ENCODE measurements at places on chromosomes 7 and 10.

- no peak for DNase-seq
Measured at GRCh38 chr7:104775531-104775930, 238.5 kb upstream of the KMT2E start.

DNA sequence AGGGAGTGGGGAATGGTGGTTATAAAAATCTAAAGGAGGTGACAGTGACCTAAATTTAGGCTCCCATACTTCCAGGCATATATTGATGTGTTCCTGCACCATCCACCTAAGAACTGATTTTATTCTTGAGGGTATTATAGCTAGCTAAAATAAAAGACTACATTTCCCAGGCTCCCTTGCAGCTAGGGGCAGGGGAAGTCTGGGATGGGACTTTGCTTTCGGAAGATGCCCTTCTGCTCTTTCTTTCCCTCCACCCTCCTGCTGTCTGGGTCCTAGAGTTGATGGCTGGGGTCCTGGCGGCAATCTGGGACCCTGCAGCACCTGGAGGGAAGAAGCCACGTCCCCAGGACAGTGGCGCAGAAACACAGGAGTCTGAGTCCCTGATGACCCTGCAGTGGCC lies 53.8 kb upstream of the SAMD8 start:
- DNase-seq = no peak

GRCh38 chr7:76411626-76412025 lies 2.1 kb upstream of the SSC4D start:
- no peak for DNase-seq

DNA sequence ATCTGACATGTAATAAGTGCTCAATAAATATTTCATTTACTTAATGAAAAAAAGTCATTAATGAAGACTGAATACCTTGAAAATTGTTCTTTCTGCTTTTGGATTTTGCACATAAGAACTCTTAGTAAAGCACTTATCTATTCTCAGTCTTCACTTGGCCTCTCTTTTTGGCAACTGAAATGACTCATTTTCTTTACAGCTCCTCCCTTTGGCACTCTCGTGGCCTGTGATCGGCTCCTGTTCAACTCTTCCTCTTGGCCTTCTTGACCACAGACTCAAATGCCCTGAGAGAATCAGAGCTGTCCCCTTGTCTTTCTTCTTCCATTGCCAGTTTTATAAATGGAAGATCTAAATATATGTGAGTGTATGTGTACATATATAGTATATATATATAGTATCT lies 54.2 kb downstream of the FOXP2 start:
- no peak for DNase-seq

DNA sequence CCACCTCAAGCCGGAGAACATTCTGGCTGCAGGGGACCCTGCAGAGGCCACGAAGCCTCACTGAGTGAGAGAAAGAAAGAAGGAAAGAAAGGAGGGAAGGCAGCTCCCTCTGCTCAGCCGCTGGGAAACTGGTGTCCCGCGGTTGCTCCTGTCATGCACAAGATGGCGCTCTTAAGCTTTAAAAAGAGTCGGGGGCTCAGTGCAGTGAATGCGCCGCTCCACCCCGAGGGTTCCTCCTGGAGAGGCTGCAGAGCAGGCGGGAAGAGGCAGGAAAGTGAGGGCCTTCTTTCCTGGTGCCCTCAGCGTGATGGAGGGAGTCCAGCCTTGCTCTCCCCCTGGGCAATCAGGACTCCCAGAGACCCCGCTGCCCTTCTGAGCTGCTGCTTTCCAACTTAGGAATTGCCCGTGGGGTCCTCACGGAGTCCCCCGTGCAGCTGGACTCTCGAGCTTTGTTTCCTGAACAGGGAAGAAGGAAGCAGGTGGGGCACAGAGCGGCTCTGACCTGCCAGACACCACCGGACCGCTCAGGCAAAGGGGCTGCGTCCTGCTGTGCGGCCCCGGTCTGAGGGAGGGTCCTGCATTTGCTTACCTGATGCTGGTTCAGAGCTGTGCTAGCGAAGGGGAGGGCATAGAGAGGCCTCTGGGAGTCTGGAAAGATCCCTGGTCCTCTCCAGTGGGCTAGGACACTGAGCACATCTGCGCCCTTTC lies 141.9 kb upstream of the MKI67 start:
- DNase-seq = peak; percentile 8

DNA sequence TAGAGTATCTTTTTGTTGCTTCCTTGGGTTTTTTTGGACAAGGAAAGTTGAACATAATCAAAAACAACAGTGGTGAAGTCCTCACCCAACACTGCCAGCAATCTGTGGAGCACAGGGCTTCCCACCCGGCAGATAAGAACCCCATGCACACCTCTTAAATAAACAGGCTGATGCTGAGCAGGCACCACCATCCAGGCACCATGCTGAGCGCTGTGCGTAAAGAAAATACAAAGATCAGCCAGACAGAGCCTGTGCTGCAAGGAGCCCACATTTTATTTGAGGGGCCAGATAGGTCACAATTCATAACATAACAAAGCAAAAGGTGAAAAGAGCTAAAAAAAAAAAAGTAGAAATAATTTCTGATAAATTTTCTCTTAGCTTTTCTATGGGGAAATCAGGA lies 231.2 kb downstream of the PTPRN2 start:
- no peak for DNase-seq

- DNase-seq = no peak
Measured at GRCh38 chr7:132575419-132575981, 770 bp downstream of the PLXNA4 start.

GRCh38 chr10:94225589-94225988 lies 137.2 kb downstream of the NOC3L start:
- DNase-seq = no peak

- DNase-seq = no peak
Measured at GRCh38 chr10:87578160-87578841, 73.6 kb downstream of the MINPP1 start.

Measured in NCI-H2029 treated with DMSO at 0.1 percent for 48 hours (cell line).